HFF-Myc (cell line): ENCODE measurements at places on chromosomes 1 and 21.

- no peak for DNase-seq
These were observed 3.2 kb downstream of the F3 start for GRCh38 chr1:94538243-94538827.

DNA sequence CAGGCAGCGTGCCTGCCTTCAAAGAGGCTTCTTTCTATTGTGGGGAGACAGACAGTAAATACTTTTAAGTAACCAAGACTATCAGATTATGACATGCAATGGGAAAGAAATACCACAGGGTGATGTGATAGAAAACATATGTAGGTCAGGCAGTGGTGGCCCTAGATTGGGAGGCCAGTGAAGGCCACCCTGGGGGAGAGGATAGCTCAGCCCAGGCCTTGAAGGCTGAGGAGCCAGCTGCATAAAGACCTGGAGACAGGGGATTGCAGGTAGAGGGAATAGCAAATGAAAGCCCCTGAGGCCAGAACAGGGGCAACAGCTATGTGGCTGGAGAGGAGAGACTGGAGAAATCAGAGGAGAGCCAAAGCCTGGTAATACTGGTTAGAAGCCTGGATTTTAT lies 4.0 kb downstream of the SOX13 start:
- DNase-seq, result no peak

GRCh38 chr1:116089870-116090269 lies 21.3 kb upstream of the MAB21L3 start:
- no peak for DNase-seq

- no peak for DNase-seq
These were observed 1.6 kb downstream of the FCRL2 start for GRCh38 chr1:157775101-157775870.

DNA sequence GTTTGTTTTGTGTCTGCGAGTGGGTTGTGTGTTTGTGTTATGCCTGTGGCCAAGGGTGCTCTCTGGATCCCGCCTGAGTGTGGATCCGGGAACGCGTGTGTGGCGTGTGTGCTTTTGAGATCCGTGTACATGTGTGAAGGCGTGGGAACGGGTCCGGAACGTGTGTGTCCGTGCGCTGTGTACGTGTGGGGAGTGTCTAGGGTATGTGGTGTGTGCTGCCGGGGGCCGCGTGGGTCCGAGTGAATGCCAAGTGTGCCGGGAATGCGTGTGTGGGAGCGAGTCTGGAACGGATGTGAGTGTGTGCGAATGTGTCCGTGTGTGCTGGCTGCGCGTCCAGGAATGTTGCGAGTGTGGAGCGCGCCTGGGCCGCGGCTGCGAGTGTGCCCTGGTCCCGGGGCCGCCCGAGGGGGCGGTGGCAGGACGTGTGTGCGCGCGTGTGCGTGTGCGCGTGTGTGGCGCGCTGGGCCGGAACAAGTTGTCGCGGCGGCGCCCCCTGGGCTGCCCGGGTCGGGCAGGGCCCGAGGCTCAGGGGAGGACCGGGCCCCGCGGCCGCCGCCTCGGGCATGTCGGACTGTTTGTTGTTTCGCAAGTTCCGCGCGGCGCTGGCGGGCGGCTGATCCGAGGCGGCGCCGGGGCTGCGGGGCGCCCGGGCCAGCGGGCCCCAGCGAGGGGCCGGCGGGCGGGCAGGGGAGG lies 953 bp downstream of the PTPRU start:
- no peak for DNase-seq

- DNase-seq, result no peak
These were observed 147.3 kb downstream of the TLR5 start for GRCh38 chr1:222995620-222996309.

DNA sequence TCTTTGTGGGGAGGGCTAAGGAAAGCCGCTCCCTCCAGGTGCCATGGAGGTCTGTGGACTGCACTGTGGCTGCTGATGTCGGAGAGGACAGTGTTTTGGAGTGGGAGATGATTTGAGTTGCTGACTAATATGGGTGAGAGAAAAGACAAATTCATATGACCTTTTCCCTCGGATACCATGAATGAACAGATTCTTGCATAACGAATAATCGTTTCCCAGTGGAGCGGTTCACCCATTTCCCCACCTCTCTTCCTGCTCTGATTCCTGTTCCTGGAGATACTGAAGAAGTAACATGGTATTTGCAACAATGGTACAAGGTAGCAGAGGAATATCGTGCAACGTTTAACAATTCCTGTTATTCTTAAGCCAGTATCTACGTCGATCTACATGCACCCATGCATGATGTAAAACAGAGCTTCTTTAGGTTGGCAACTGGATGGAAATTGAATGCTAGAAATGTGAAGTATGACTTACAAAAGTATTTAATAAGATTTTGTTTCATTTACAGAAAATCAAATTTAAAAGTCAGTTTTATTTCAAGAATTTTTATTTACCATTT lies 227.1 kb downstream of the TOMM20 start:
- no peak for DNase-seq

- DNase-seq, result no peak
These were observed 54.6 kb upstream of the RWDD3 start for GRCh38 chr1:95179205-95179986.

DNA sequence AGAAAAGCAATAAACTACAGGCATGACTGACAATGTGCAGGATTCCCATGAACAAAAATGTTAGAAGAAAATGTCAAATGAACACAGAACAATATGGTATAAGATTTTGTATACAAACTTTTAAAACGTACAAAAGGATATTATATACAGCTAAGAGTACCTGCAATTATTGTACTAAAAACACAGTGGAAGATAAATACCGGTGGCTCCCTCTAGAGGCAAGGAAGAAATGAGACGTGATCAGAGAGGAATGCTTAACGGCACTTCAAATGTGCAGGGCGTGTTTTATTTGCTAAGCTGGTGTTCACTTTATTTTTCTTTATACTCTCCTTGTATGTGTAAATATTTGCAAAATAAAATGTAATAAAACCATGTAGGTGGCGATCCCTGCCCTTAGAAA lies 191.8 kb upstream of the SAMSN1 start:
- DNase-seq, result peak; percentile 16

- no peak for DNase-seq
These were observed 59.9 kb downstream of the WNT9A start for GRCh38 chr1:227887697-227888403.

DNA sequence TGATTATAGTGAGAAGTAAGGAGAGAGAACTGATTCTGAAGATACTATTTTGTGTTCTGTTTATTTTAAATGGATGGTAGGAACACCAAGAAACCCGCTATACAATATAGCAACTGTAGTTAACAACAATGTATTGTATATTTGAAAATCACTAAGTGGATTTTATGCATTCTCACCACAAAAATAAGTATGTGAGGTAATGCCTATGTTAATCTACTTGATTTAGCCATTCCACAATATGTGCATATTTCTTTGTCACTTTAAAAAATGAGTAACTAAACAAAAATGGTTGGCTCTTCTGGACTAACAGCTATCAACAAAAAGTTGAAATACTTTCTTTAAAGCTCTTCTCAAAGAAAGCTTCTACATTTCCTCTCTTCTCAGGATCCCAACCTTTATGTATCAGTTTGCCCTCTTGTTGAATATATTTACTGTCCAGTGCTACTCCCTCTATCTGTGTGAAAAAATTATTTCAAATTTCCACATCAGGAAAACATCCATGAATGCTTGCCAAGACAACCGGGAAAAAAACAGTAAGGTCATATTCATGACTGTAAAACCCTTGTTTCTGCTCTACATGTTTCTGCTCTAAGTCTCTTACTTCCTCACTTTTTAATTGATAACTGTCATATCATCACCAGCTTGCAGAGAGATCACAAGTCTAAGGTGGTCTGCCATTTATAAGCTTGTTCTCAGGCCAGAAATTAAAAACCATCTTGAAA lies 27.0 kb downstream of the CLCA4 start:
- DNase-seq, result no peak

GRCh38 chr1:199243423-199244061 lies 604.7 kb downstream of the PTPRC start:
- DNase-seq, result peak; percentile 26

DNA sequence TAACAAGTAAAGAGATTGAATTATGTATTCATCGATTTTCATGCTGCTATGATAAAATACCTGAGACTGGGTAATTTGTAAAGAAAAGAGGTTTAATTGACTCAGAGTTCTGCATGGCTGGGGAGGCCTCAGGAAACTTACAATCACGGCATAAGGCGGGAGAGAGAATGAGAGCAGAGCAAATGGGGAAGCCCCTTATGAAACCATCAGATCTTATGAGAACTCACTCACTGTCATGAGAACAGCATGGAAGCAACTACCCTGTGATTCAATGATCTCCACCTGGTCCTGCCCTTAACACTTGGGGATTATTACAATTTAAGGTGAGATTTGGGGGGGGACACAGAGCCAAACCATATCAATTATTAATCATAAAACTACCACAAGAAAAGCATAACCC lies 3.3 kb upstream of the GBP3 start:
- no peak for DNase-seq
